ENCODE measurements at places on chromosomes 2 and 18.

- no peak for DNase-seq
Observed at GRCh38 chr2:61660511-61661388, 122.6 kb upstream of the XPO1 start.

- DNase-seq: no peak
Observed at GRCh38 chr2:130829015-130829414, 7.7 kb upstream of the ARHGEF4 start.

- no peak for DNase-seq
Observed at GRCh38 chr2:177489719-177490301, 97.2 kb downstream of the AGPS start.

GRCh38 chr2:119402645-119403560, 28.8 kb upstream of the TMEM37 start:
- DNase-seq: no peak

- no peak for DNase-seq
Observed at GRCh38 chr2:18987592-18988073, 370.8 kb downstream of the OSR1 start.

DNA sequence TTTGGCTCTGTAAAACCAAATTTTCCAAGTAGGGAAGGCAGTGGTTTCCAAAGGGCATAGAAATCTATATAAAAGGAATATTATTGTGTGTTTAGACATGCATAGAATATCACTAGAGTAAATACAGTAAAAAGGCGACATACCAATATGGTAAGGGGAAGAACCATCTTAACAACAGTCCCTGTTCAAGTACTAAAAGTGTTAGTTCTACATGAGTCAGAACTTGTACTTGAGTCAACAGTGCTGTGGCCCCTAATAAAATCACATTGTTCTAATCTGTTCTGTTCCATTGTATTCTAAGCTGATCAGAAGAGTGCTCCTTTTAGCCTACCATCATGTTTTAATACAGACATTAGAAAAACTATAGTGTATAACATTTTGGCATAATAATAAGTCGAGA, 36.1 kb upstream of the TNFRSF11A start:
- DNase-seq: no peak

DNA sequence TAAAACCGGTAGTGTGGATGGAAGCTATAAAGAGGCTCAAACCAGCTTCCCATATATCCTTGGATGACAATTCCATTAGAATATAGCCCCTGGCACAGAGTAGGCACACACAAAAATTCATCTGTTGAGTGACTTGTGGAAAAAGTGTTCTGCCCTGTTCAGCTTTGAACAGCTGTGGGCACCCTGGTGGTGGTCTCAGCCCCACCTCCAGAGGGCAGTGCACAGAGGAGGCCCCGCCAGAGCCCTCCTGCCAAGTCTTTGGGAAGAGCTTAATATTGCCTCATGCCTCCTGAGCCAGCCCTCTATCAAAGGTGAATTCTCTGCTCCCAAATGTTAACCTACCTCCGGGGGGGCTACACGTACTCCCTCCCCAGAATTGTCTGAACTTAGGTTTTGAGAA, 30.4 kb downstream of the EPAS1 start:
- DNase-seq: no peak

- no peak for DNase-seq
Observed at GRCh38 chr2:113361051-113361450, 76.4 kb upstream of the ZNG1B start.

GRCh38 chr2:134244086-134244485, 9.8 kb upstream of the MGAT5 start:
- no peak for DNase-seq

DNA sequence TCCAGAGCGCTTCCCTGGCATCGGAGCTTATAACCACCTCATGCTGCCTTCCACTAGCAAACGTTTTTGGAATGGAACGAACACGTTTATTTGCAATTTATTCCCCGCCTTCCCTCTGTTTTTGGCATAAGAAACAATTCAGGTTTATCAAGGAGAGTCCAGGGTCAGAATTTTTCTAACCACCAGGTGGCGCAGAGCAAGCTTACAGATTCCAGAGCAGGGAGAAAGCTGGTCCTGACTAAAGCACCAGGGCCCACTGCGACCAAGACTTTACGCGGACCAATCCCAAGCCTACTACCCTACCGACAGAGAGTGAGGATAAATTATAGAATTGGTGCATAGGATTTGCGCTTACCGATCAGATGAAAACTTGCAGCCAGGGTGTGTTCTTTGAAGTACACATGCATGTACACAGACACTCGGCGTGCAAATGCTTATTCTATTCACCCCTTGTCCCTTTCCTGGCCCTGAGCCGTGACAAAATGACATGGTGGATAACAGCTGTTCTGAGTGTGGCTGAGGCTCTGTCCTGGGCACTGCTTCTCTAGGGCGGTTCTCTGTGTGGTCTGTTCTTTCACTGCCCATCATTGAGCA, 34.7 kb downstream of the NAPG start:
- no peak for DNase-seq

GRCh38 chr2:122795763-122796162, 1040.3 kb downstream of the TSN start:
- no peak for DNase-seq

- DNase-seq: no peak
Observed at GRCh38 chr18:23498877-23499276, 4.4 kb upstream of the RMC1 start.

GRCh38 chr18:74310411-74310810, 5.2 kb upstream of the C18orf63 start:
- DNase-seq: no peak

DNA sequence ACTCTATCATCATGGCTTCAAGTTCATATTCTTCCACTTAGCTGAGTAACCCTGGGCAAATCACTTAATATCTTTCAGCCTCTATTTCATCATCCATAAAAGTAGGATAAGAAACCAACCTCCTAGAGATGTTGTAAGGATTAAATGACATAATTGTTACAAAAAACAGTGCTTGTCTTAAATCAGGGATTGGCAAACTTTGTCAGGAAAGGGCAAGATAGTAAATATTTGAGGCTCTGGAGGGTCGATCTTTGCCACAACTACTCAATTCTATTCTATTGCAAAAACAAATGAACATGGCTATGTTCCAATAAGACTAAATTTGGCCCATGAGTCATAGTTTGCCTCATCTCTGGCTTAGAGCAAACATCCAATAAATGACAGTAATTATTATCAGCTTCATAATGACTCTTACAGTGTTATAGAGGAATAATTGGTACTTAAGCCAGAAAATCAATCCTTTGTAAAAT, 184.7 kb downstream of the SATB2 start:
- DNase-seq: no peak

GRCh38 chr2:240877460-240878340, 9.1 kb downstream of the AGXT start:
- DNase-seq: no peak

DNA sequence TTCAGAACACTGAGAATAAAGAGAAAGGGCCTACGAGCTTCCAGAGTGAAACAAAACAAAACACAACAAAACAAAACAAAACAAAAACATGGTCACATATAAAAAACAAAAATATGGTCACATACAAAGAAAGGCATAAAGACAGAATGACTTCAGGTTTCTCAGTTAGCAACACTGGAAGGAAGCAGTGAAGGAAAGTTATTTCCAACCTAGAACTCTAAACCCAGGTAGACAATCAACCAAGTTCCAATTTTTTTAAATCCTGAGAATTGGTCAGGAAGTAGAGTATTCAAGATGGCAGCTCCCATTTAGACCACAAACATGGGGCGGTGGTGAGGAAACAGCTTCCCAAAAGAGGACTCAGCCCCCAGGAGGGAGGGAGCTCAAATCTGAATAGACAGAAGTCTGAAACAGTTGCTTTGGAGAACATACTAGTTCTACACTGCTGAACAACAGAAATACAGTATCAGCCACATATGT, 9.1 kb downstream of the DRC1 start:
- DNase-seq: no peak

DNA sequence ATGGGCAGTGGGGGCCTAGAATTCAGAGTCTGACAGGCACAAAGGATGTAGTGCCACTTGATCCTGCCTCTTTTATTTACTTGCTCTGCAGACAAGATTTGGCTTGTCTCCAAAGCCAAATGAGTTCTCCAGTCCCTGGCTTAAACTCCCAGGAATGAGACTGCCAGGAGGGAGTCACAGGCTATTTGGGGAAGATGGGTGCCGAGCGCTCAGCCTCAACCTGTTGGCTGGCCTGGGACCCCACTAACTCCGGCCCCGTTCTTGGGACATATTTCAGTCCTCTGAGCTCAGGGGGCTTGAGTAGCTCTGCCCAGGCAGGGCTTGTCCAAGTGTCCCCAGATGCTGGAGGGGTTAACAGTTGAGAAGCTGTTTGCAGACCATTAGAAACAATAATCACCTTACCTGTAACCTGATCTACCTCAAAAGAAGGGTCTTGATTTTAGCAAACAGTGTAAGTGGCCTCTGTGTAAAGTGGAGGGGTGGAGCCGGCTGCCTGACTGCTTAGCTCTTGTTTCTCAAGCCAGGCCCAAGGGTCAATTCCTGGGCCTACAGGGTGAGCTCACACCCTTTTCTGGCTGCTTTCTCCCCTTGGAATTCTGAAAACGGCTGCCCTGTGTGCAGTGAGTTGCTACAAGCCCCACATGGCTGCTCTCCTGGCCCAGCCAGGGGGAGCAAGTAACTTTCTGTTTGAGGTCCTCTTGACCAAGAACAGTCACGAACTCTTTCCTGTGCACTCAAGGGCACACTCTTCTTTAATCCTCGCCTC, 27.1 kb upstream of the FZD5 start:
- DNase-seq: no peak

- no peak for DNase-seq
Observed at GRCh38 chr2:28439763-28440162, 47.1 kb downstream of the FOSL2 start.

- no peak for DNase-seq
Observed at GRCh38 chr2:40734797-40735196, 282.9 kb upstream of the SLC8A1 start.

Data from cortex of kidney (tissue), 1 donor.